ENCODE measurements at places on chromosomes 16 and 17.

GRCh38 chr16:78212674-78213073 is 113.2 kb downstream of the WWOX start:
- DNase-seq, result no peak

DNA sequence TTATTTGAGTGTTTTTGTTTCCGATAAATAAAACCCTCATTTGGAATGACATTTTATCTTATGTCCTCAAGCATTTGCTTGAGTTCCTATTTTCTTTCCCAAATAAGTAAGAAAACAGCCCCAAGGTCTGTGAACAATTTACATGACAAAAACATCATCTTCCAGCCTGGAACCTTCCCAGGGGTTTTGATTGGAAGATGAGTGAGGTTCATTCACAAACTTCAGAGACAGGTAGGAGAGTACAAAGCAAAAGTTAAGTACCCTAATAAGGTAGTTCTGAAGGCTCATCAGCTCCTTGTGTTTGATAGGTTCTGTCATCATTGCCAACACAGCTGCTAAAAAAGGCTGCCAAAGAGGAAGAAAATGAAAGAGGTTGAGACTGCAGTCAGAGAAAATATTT is 772.8 kb downstream of the CDH8 start:
- no peak for DNase-seq

GRCh38 chr17:60355663-60356594 is 36.0 kb downstream of the USP32 start:
- DNase-seq, result no peak

GRCh38 chr17:37117373-37118142 is 168.8 kb downstream of the AATF start:
- DNase-seq, result no peak

DNA sequence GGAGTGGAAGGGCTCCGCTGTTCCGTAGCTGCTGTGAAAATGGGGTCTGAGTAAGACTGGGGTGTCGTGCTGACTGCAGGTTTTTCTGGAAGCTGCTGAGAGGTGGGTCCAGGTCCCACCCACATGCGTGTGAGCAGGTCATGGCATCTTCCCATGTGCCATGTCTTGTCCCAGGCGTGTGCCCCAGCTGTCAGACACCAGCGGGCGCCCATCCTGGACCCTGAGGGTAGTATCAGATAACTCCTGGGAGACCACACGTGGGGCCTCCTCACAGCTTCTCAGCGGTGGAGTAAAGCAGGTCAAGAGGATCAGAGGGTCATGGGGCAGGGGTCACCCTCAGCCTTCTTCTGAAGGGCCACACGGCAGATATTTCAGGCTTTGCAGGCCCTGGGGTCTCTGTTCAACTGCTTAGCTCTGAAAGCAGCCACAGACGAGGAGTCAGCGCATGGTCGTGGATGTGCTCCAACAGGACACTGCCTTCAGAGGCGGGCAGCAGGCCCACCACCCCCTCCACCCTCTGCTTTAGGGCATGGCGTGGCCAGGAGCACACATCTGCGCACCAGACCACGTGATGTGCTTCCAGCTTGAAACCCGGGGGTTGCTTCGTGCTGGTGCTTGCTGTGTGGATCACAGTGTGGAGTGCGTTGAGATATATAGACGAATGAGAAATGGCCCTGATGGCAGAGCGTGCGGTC is 68.7 kb downstream of the BANP start:
- no peak for DNase-seq

- no peak for DNase-seq
These were observed 1.2 kb upstream of the TMEM88 start for GRCh38 chr17:7853691-7854038.

DNA sequence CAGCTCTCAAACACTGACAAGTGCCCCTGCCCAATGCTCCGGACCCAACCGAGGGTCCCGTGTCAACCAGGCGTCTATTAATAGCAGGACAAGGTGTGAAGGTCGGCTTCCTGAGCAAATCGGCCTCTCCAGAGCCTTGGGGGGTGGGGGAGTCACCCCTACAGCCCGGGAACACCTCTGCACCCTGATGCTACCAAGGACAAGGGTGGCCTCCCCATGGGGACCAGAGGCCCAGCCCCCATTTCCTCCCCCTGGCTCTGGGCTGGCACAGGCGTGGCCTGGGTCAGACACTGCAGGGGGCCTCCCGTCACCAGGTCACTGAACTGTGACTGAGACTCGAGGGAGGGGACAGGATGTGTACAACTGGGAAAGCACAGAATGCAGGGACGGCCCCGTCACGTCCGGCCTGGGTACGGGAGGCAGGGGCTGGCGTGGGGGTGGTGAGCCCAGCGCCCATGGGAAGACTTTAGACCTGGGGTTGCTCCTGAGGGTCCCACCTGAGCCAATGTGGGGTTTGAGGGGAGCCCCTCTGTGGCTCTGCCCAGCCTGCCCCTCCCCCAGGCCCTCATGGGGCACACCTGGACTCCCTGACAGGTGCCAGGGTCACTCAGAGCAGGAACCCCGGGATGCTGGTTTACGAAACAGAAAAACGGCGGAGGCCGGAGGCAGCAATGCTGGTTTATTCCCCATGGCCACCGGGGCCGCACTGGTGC is 579 bp upstream of the CYBA start:
- DNase-seq, result no peak

DNA sequence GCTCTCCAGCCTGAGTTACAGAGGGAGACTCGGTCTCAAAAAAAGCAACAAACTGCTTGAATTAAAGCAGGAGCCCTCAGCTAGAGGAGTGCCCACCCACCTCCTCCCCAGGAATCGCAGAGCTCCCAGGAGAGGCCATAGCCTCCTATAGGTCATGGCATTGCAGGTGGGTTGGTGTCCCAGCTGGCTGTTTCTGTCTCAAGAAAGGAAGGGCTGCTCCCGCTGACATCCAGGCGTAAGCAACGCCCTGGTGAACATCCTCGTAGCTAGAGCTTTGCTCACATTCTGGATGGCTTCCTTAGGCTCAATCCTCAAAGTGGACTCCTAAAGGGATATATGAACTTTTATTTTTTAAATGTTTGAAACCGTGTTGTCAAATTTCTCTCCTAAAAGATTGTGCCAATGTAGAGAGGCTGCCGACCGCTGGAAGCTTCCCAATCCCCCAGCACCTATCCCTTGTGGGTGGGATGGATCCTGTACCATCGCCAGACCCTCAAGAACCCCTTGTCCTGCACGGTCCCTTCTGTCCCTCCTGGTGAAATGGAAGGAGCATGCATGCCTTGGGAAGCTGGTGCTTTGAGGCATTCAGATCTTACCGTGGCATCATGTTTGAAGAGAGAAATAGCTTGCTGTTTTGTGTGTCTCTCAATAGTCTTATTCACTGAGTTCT is 5.9 kb downstream of the NLRC5 start:
- no peak for DNase-seq

- no peak for DNase-seq
These were observed 27.5 kb downstream of the GTF3C1 start for GRCh38 chr16:27522173-27522707.

DNA sequence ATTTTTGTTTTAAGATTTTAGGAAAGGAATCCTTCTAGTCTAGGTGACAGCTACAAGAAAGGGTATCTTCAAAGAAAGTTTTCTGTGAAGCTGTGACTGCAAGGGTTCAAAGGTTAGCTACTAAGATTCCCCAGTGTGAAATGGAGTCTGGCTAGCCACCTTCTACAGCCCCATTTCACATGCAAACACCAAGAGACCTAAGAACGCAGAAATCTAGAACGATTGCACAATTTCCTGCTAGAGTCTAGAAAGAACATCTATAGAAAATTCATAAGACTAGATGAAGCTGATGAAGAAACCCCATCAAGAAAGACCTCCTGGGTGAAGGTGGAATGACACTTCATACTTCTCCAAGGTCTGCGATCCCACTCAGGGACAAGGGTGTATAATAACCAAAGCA is 77.1 kb downstream of the STX8 start:
- DNase-seq, result no peak

DNA sequence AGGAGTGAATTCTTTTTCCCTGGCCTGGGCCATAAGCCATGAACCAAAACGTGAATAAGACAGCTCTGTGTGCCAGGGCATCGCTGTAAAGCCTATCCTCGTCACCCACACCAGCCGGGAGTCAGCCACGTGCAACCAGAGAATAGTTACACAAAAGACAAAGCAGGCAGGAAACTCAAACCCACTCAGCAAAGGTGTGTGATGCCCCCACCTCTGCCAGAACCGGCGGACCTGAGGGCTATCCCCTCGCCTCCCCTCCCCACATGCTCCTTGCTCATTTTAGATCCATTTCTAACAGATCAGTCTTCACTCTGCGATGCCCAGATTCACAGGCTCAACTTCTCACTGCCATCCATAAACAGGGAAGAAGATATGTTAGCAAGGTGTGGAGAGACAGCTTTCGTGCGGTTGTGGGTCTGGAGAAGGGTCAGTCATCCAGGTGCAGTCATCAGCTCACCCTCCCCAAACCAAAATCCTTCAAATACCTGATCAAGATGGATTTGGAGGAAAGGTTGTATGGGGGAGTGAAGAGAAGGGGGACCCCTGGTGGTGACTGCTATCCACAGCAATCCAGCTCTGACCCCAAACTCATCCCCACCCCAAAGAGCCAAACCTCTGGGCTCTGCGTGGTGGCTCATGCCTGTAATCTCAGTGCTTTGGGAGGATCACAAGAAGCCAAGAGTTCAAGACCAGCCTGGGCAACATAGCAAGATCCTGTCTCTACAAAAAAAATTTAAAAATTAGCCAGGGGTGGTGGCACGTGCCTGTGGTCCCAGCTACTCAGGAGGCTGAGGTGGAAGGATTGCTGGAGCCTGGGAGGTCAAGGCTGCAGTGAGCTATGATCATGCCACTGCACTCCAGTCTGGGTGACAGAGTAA is 219.2 kb downstream of the C16orf78 start:
- DNase-seq, result peak; percentile 41

DNA sequence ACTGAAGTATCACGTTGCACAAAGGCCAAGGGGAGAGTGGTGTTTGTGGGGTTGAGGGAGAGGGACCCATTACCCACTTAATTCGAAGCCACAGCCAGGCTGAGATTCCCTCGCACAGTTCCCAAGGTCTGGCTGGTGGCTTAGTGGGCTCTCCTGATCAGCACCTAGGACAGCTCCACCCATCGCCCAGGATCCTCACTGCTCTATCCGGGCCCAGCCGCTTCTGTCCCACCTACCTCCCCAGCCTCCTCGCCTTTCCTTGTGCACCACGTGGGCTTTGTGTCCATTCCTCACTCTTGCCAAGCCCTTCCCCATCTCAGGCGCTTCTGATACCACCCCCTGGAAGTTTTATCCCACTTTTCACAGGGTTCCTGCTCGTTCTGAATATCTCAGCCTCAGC is 163.5 kb downstream of the CCT6B start:
- no peak for DNase-seq

DNA sequence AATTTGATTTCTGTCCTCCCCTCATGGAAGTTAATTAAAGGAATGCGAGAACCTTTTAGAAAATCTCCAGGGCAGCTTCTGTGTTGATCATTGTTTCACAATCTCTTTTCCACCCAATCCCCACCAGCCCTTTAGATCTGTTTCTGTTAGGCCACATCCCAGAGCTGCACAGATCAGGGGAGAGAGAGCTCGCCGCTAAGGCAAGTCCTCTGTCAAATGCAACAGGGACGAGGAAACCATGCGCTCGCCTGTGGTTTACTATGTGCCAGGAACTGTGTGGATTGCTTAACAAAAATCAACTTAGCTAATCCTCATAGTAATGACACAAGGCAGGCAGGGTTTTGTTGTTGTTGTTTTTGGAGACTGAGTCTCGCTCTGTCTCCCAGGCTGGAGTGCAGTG is 115.4 kb downstream of the SALL1 start:
- DNase-seq, result no peak

- peak; percentile 24 for DNase-seq
These were observed 15.0 kb downstream of the SLC38A8 start for GRCh38 chr16:84027625-84028024.

DNA sequence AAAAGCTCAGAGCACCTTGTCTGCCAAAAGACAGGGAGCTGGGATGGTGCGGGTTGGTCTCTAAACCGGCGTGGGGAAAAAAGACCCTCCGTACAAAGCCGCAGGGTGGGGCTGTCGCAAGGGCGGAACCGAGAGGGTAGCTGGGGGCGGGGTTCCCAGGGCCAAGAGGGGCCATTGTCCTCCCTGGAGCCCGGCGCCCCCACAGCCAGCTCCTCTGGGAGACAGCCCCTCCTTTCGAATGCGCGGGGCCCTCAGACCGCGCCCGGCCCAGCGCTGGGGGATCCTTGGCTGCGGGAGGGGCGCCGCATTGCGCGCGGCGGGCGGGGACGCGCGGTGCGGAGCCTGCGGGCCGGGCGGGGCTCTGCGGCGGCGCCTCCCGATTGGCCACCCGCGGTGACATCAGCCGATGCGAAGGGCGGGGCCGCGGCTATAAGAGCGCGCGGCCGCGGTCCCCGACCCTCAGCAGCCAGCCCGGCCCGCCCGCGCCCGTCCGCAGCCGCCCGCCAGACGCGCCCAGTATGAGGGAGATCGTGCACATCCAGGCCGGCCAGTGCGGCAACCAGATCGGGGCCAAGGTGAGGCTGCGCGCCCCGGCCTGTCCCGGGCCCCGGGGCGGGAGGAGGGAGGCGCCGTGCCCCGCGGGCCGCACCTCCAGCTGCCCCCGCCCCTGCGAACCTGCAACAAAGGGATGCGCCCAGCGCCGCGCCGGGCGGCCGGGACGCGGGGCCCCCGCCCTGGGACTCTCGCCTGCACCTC is at the start of gene TUBB3:
Gene TUBB3 (plus strand): TSS at position 459 of the 756 bp plus-strand sequence. CDS start 60 bp downstream, at position 519.
- peak; percentile 76 for DNase-seq

- DNase-seq, result no peak
These were observed 15.6 kb downstream of the HIGD1B start for GRCh38 chr17:44863061-44863918.

DNA sequence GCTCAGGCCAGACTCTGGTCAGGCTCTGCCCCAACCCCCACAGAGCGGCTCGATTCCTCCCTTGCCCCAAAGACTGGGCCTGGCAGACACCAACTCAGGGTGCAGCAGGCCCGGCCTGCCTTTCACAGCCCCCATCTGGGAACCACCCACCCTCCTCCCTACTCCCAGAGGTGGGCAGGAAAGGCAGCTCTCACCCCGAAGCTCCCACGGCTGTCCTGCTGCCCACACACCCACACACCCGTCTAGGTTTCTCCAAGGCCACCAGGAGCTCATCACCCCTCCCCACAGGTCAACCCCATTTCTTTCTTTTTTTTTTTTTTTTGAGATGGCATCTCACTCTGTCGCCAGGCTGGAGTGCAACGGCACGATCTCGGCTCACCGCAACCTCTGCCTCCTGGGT is 3.8 kb downstream of the CEP131 start:
- no peak for DNase-seq
